ENCODE measurements at places on chromosomes 1 and 21. TPM values are rescaled to one million over a fixed set of nuclear protein-coding genes. Genes with fewer than 3 reads are reported as not detected.

Gene SWT1
- 4.9 TPM for total RNA-seq

GRCh38 chr1:117284399-117285215, 73.9 kb upstream of the VTCN1 start:
- no peak overlapping the region for H3K4me3 ChIP-seq
- H3K36me3 ChIP-seq: no peaks in the 10 kb centered on the region
- no peak overlapping the region for H3K27ac ChIP-seq
- H3K4me1 ChIP-seq: no peaks in the 10 kb centered on the region
- H3K27me3 ChIP-seq: peaks cover 5% of the 10 kb centered on the region
- DNase-seq: no peak

GRCh38 chr1:19909392-19909791, 14.0 kb downstream of the PLA2G2E start:
- H3K4me3 ChIP-seq: no peak overlapping the region
- no peaks in the 10 kb centered on the region for H3K27me3 ChIP-seq
- H3K27ac ChIP-seq: no peak overlapping the region
- no peaks in the 10 kb centered on the region for H3K4me1 ChIP-seq
- H3K36me3 ChIP-seq: peaks cover 88% of the 10 kb centered on the region

Gene ACTL8
- total RNA-seq: not detected

- DNase-seq: no peak
- peak overlapping the region; percentile 100 for H3K4me3 ChIP-seq
- H3K27me3 ChIP-seq: no peaks in the 10 kb centered on the region
- peaks cover 57% of the 10 kb centered on the region for H3K4me1 ChIP-seq
- peaks cover 36% of the 10 kb centered on the region for H3K36me3 ChIP-seq
Observed at GRCh38 chr21:25734654-25734903, 125 bp downstream of the ATP5PF start.

Gene MROH7
- total RNA-seq: not detected

DNA sequence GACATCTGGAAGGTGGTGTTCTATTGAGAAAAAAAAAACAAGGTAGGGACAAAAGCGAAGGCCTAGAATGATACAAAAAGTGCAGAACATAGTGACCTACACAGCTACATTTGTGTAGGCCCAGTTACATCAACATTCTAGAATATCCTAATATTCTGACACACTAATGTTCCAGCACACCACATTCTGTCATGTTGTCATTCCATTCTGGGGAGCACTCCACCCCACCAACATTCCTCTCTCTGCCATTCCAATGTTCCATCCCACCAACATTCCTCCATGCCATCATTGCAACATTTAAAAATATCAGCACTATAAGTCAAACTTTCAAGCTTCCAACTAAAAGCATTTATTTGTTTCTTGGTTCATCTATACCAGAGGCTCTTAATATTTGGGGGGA, 28.5 kb downstream of the COA7 start:
- H3K27ac ChIP-seq: peak overlapping the region; percentile 22
- DNase-seq: no peak
- peaks cover 16% of the 10 kb centered on the region for H3K4me1 ChIP-seq
- H3K4me3 ChIP-seq: no peak overlapping the region

GRCh38 chr1:97980530-97980929, 59.7 kb upstream of the DPYD start:
- no peak overlapping the region for H3K27ac ChIP-seq
- no peaks in the 10 kb centered on the region for H3K4me1 ChIP-seq
- H3K4me3 ChIP-seq: no peak overlapping the region
- H3K27me3 ChIP-seq: no peaks in the 10 kb centered on the region
- H3K36me3 ChIP-seq: no peaks in the 10 kb centered on the region
- no peak for DNase-seq

- no peaks in the 10 kb centered on the region for H3K27me3 ChIP-seq
- H3K27ac ChIP-seq: no peak overlapping the region
- no peak for DNase-seq
Observed at GRCh38 chr1:78468521-78468920, 22.3 kb upstream of the PTGFR start.

Gene OR2T29
- total RNA-seq: 2.1 TPM

- no peaks in the 10 kb centered on the region for H3K27me3 ChIP-seq
- no peak overlapping the region for H3K4me3 ChIP-seq
- no peak overlapping the region for H3K27ac ChIP-seq
- peaks cover 6% of the 10 kb centered on the region for H3K4me1 ChIP-seq
Observed at GRCh38 chr1:64019818-64020217, 183.6 kb upstream of the UBE2U start.

Gene SYT2
- total RNA-seq: not detected

DNA sequence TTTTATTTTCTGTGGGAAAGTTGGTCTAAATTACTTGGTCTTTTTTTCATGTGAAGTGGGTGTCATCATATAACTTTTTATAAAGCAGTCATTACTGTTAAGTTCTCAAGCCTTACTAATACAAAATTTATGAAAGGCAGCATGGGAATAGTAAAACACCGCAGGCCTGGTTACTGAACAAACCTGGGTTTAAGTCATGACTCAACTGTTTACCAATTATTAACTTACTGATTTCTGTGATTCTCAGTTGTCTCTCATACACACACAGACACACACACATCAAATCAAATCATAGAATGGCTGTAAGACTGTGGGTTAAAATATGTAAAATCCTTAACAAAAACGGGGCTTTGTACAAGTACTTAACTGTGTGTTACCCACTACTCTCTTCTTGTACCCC, 14.6 kb downstream of the MAEL start:
- no peak overlapping the region for H3K4me3 ChIP-seq
- H3K36me3 ChIP-seq: no peaks in the 10 kb centered on the region
- no peak overlapping the region for H3K27ac ChIP-seq
- peaks cover 6% of the 10 kb centered on the region for H3K27me3 ChIP-seq
- no peaks in the 10 kb centered on the region for H3K4me1 ChIP-seq

DNA sequence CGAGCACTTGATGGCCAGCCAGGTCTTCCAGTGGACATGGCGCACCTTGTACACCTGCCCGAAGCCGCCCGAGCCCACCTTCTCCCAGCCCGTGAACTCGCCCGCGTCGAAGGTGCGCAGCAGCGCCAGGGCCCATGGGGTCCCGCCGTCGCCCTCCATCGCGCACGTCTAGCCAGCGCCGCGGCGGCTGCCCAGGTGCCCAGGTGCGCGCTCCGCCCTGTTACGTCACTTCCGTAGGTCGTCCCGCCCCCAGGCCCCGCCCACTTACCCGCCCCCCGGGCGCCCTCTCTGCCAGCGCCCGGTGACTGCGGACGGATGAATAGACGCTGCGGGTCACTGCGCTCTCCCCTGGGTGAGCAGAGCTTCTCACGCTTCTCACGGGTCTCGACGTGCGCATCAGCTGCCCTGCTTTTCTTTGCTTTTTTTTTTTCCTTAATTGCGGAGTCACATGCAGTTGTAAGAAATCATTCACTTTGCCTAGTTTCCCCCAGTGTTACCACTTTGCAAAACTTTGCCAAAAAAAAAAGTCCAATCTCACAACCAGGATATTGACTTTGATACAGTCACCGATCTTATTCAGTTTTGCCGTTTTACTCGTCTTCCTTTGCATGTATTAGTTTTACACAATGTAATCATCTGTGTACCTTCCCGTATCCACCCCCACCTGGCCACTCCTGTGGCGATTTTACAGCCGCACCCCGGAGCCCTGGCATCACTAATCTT, at the start of gene RIPK4:
Gene RIPK4, minus strand, starts transcription at position 170 of the 723 bp plus-strand sequence. Its CDS starts 11 bp downstream, at position 159.
- no peak for DNase-seq
- peaks cover 79% of the 10 kb centered on the region for H3K27me3 ChIP-seq
- peak within 1 kb of the TSS; percentile 74 for H3K4me3 ChIP-seq
- H3K4me1 ChIP-seq: peaks cover 25% of the 10 kb centered on the region
- no peaks in the 10 kb centered on the region for H3K36me3 ChIP-seq
- H3K27ac ChIP-seq: peak within 1 kb of the TSS; percentile 53

GRCh38 chr1:199918196-199918769, 109.2 kb upstream of the NR5A2 start:
- no peak overlapping the region for H3K4me3 ChIP-seq
- DNase-seq: no peak
- H3K36me3 ChIP-seq: no peaks in the 10 kb centered on the region
- H3K4me1 ChIP-seq: no peaks in the 10 kb centered on the region
- no peak overlapping the region for H3K27ac ChIP-seq

GRCh38 chr1:63033211-63033610, 249.3 kb downstream of the ATG4C start:
- no peak overlapping the region for H3K4me3 ChIP-seq
- no peak for DNase-seq
- H3K27me3 ChIP-seq: peaks cover 6% of the 10 kb centered on the region
- no peaks in the 10 kb centered on the region for H3K4me1 ChIP-seq

Gene DOP1B
- total RNA-seq: 33.9 TPM

Gene MSH4
- total RNA-seq: 1.4 TPM

Gene UMODL1
- 0.04 TPM for total RNA-seq

GRCh38 chr1:222420633-222421032, 127.3 kb downstream of the HHIPL2 start:
- no peaks in the 10 kb centered on the region for H3K36me3 ChIP-seq
- peaks cover 19% of the 10 kb centered on the region for H3K4me1 ChIP-seq
- no peak overlapping the region for H3K27ac ChIP-seq
- peaks cover 12% of the 10 kb centered on the region for H3K27me3 ChIP-seq

- peaks cover 3% of the 10 kb centered on the region for H3K4me1 ChIP-seq
- H3K4me3 ChIP-seq: no peak overlapping the region
- no peaks in the 10 kb centered on the region for H3K27me3 ChIP-seq
- no peak for DNase-seq
- peaks cover 90% of the 10 kb centered on the region for H3K36me3 ChIP-seq
Observed at GRCh38 chr1:24910210-24910609, 19.9 kb downstream of the RUNX3 start.

Data from activated B cell treated with CpG ODN at 0.5 μM for 24 hours (primary cell).